ENCODE measurements at places on chromosomes 11 and 22. TPM values are rescaled to one million over a fixed set of nuclear protein-coding genes. Genes with fewer than 3 reads are reported as not detected.
A peak's percentile ranks its signal among the peaks of the same experiment; 100 is the strongest.

DNA sequence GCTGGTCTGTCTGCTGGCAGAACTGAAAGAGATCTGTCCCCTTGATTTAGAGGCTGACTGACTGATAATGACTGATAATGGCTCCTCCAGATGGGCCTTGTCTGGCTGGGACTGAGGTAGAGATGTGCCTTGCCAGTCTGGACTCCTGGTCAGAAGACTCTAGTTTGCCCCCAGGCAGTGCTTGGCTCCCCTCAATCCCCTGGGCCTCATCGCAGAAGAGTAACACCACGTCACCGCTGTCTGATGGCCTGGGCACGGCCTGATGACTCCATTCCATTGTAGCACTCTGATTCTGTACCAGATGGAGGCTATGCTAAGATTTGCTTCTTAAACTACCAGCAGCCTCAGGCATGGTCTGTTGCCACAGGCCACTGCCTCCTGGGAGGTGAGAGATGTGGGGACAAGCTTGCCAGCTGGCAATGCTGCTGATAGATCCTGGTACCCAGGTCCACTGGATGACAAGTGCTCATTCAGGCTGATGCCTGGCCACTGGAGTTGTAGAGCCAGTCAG lies 19.1 kb downstream of the CYB5R2 start:
- no peak for DNase-seq

GRCh38 chr22:49604732-49605302 lies 222.9 kb downstream of the BRD1 start:
- DNase-seq = no peak

DNA sequence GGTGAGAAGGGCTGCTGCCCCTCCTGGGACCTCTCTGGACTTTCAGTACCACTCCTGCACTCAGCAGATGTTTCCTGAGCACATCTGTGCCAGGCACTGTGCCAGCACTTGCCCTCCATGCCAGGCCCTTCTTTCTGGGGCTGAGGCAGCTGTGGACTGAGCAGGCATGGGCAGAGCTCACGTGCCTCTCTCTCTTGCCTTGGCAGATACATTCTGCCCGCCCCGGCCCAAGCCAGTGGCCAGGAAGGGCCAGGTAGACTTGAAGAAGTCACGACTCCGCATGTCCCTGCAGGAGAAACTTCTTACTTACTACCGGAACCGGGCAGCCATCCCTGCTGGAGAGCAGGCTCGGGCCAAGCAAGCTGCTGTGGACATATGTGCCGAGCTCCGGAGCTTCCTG lies 8.3 kb upstream of the ATF4 start:
- no peak for DNase-seq

GRCh38 chr11:5631417-5631816 lies 6.6 kb downstream of the TRIM34 start:
- no peak for DNase-seq

GRCh38 chr11:17683377-17684161 lies 35.8 kb upstream of the MYOD1 start:
- DNase-seq = peak; percentile 66

GRCh38 chr11:82908311-82908710 lies 6.8 kb downstream of the DDIAS start:
- DNase-seq = no peak

DNA sequence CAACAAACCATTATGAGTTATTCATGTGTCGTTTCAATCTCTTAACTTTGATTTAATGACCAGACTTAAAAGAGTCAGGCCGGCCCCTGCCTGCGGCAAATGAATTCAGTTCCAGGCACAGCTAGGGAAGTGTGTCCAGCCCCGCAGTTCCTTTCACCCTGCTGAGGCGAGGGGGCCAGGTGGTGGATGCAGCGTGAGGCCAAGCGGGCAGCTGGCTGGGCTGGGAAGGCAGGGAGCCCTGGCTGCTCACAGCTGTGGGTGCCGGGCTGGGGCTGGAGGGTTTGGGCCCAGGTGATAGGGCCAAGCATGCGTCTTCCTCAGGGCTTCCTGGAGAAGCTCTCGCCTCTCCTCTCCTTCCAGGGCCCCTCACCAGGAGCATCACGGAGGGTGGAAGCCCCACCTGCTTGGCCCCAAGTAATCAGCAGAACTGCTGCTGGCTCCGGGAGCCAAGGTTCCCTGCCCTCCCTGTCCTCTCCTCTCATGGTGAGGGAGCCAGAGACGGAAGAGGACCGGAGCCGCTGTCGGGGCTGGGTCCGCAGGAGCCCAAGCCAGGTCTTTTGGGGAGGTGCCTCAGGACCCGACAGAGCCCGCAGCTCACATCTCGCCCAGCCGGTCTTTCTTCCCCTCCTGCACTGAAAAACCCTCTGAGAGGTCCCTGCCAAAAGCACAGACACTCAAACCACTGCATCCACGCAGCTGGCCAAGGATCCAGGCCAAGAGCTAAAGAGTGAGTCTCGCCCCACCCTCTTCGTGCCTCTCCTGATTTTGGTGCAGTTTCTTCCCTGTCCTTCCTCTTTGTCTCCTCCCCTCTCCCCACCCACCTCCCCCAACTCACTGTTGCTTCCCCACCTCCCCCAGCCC lies 97.0 kb downstream of the ST3GAL4 start:
- no peak for DNase-seq

- peak; percentile 69 for DNase-seq
Observed at GRCh38 chr11:15737320-15737719, 619.0 kb downstream of the SOX6 start.

DNA sequence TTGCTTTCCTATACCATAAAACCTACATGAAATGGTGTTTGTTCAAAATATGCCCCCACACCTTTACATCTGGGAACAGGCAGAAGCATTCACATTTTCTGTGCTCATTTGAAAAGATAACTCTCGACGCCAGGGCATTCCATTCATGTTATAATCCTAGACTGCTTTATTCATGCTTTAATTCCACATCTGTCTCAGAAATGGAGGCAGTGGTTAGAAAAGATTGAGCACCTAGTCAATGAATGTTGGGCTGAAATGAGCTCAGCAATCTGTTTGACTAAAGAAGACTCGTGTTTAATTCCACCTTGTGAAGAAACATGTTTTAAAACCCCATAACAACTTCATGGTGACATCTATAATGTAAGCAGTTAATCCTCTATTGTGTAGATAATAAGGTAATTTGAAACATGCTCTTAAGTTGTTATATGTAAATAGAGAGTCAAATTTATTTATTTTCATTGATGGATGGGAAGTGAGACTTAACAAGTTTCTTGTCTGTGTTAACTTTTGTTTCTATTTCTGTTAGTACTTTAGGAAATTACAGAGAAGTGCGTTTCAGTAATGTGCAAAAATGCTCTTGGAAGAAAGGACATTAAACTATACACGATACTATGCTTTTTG lies 217.5 kb downstream of the DDX10 start:
- no peak for DNase-seq

GRCh38 chr11:196786-197731 lies 4.2 kb downstream of the SCGB1C1 start:
- DNase-seq = no peak

DNA sequence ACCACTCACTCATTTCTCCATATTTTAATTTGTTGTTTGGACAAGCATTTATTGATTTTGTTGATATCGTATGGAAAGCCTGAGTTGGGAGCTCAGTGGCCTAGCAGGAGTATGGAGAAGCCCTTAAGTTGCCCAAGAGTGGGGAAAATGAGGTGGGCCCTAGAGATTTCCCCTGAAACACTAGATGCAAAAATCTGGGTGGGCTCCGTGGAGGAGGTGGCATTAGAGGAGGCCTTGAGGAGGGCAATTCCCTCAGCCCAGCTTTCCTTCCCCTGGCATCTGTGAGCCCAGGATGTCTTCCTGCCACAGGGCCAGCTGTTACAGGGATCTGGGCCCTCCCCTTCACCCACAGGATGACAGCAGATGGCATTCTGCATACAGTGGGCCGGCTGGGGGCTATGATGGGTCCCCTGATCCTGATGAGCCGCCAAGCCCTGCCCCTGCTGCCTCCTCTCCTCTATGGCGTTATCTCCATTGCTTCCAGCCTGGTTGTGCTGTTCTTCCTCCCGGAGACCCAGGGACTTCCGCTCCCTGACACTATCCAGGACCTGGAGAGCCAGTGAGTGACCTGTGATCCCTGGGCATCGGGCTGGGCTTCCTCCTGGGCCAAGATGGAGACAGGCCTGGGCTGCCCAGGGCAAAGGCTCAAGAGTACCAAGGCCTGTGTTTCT lies 21.6 kb upstream of the SLC22A12 start:
- DNase-seq = no peak

- peak; percentile 59 for DNase-seq
Observed at GRCh38 chr11:72930008-72930407, 115.8 kb downstream of the ATG16L2 start.

DNA sequence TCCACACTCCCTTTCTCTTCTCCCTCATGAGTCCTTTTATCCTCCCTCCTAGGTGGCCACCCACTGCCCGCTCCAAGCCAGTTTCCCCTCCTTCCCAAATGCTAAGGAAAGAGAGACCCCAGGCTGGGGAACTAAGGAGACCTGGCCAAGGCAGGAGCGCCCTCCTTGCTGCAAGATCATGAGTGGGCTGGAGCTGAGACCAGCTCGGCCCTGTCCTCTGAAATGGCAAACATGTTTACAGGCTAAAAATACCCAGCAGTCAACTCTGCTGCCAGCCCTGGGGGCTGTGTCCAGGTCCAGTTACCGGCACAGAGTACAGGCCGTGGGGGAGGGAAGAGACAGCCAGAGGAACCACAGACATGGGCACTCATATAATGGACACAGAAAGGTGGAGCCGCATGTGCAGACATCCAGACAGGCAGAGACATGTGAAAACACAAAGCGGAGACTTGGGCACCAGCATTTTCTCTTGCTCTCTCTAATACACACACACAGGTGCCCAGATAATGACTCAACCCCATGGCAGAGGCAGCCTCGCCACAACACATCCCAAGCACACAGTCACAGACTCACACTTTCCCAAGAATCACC lies 1.2 kb upstream of the AHNAK start:
- no peak for DNase-seq

- DNase-seq = peak; percentile 13
Observed at GRCh38 chr22:44676441-44677352, 25.3 kb upstream of the PRR5 start.

- no peak for DNase-seq
Observed at GRCh38 chr22:45883811-45884170, 93.2 kb downstream of the WNT7B start.

DNA sequence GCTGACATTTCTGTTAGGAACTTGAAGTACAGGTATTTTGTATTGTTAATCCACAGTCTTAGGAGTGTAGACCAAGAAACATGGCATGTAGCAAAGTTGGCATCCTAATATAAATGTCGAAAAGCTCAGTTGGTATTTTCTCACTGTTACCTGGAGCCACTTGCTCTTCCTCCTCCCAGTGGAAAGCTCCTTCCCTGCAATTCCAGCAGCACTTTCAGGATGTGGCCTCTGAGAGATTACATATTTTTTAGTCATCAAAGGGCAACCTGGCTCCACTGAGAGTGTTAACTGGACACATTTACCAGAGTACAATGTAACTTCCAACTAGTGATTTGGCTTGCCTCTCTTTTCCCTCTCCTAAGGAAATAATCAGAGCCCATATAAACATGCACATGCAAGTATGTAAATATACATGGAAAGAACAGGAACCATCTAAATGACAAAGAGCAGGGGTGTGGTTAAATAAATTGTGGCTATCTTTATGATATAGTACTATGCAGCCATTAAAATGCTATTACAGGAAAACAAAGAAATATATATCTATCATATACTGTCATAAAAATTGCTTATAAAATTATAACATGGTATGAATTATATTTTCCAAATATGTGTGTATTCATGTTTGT lies 14.3 kb upstream of the EED start:
- DNase-seq = no peak

- no peak for DNase-seq
Observed at GRCh38 chr11:94142308-94143281, 14.0 kb downstream of the PANX1 start.

DNA sequence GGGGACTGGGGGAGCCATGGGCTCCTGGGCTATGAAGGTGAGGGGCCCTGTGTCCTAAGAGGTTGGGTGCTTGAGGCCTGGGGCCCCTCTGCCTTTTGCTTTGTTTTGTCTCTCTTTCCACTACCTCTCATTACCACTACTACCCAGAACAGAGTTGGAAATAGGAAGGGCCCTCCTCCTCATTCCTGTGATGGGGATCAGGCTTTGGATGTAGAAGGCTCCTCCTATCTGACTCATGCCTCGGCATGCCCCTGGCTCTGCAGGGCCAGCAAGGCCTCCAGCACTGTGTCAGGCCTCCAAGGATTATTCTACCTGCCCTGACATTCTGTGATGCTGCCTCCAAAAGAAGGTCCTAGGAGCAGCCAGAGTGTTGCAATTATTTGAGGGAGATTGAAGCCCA lies 766 bp downstream of the IZUMO1R start:
- DNase-seq = peak; percentile 52

GRCh38 chr11:113877670-113878055 lies 2.3 kb upstream of the USP28 start:
- no peak for DNase-seq

CEP164 gene
- total RNA-seq = 23.6 TPM

TST gene
- 26.9 TPM for total RNA-seq

HEPN1 gene
- not detected for total RNA-seq

CASP4 gene
- 91.9 TPM for total RNA-seq

OMP gene
- total RNA-seq = not detected

ZNF280B gene
- 1.9 TPM for total RNA-seq

MMP13 gene
- not detected for total RNA-seq

TECTA gene
- total RNA-seq = 0.18 TPM

Data from IMR-90 (cell line).